ENCODE measurements at places on chromosomes 1 and 21. TPM values are rescaled to one million over a fixed set of nuclear protein-coding genes. Genes with fewer than 3 reads are reported as not detected.

DNA sequence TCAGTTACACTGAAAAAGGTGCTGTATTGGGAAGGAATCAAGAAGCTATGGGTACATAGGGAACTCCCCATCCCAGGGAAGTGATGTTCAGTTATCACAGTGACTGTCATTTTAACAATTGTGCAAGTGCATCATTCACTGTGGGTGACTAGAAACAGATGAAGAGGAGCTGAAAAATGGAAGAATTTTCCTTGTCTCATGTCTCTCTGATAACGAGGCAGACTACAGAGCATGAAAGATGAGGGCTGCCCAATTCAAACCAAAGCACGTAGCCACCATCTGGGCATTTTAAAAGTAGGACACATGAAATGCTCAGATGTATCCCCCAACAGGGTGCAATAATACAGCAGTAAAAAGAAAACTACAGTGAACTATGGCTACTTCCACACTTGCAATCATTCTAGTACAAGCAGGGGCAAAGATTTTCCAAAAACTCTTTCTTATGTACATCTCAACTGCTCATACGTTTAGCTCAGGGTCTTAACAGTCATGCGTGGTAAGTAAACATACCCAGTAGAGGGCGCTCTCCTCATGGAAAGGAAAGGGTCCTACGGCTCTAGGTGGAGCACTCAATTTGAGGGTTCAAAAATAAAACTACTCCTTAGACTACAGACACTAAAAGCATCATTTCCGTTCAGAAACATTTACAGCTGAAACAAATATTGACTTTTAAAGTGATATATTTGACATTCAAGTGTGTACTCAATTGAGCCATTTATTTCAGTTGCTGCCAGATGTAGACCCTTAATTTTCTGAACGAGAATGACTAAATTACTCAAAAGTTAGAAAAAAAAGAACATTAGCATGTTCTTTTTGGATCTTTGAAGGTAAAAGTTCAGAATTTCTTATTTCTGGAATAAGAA lies 143.2 kb downstream of the KCTD3 start:
- no peak overlapping the region for H3K4me3 ChIP-seq
- no peaks in the 10 kb centered on the region for H3K27me3 ChIP-seq
- peak; percentile 22 for DNase-seq
- H3K27ac ChIP-seq = no peak overlapping the region
- H3K4me1 ChIP-seq = no peaks in the 10 kb centered on the region

DNA sequence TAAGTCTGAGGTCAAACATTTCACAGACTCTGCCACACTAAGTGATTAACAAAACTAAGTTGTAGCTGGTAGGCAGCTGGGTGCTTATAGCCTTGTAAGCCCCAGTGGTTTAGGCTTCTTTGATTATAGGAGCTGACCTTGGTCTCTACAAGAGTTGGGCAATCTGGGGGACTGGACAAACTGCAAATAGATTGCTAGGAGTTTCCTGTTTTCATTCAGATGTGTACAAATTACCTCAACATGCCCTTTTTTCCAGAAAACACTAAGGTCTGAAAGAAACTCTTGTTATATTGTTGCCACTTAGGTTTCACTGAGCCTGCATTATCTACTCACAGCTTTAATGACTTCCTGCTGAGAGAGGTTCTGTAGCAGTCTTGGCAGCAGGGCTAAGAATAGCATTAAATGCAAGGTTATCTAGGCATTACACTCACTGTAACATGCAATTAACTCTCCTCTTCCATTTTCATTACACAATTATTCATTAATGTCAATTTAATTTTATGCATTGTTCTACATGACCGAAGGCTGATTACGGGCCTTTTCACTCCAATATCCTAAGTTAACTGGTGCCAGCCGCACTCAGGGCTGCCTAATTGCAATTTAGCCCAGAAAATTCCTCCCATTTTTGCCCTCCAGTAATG lies 314.0 kb downstream of the LMO4 start:
- no peak for DNase-seq
- H3K4me1 ChIP-seq = no peaks in the 10 kb centered on the region
- H3K4me3 ChIP-seq = no peak overlapping the region
- H3K27ac ChIP-seq = no peak overlapping the region

GRCh38 chr1:30275926-30276764 lies 447.2 kb downstream of the MATN1 start:
- no peaks in the 10 kb centered on the region for H3K36me3 ChIP-seq
- peak; percentile 3 for DNase-seq
- no peak overlapping the region for H3K4me3 ChIP-seq
- H3K27me3 ChIP-seq = no peaks in the 10 kb centered on the region

GRCh38 chr1:16217061-16217785 lies 4.8 kb upstream of the ARHGEF19 start:
- H3K27ac ChIP-seq = peak overlapping the region; percentile 82
- peak overlapping the region; percentile 39 for H3K4me3 ChIP-seq
- no peaks in the 10 kb centered on the region for H3K27me3 ChIP-seq
- peak; percentile 99 for DNase-seq
- H3K4me1 ChIP-seq = peaks cover 6% of the 10 kb centered on the region

DNA sequence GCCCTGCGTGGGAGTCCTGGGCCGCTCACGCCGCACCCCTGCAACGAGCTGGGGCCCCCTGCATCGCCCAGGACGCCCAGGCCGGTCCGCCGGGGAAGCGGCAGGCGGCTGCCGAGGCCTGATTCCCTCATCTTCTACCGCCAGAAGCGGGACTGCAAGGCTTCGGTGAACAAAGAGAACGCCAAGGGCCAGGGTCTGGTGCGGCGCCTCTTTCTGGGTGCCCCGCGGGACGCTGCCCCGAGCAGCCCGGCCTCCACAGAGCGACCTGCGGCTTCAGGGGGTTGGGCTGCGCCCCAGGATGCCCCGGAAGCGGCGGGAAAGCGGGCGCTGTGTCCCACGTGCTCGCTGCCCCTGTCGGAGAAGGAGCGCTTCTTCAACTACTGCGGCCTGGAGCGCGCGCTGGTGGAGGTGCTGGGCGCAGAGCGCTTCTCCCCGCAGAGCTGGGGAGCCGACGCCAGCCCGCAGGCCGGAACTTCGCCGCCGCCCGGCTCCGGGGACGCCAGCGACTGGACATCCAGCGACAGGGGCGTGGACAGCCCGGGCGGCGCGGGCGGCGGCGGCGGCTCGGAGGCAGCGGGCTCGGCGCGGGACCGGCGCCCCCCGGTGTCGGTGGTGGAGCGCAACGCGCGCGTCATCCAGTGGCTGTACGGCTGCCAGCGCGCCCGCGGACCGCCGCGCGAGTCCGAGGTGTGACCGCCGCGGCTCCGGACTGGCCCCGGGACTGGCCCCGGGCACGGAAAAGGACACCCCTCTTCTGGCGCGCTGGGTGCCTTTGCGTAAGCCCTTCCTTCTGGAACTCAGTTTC lies 2.7 kb downstream of the FAM110D start:
- H3K36me3 ChIP-seq = no peaks in the 10 kb centered on the region
- H3K27ac ChIP-seq = no peak overlapping the region
- peak overlapping the region; percentile 36 for H3K4me3 ChIP-seq

DNA sequence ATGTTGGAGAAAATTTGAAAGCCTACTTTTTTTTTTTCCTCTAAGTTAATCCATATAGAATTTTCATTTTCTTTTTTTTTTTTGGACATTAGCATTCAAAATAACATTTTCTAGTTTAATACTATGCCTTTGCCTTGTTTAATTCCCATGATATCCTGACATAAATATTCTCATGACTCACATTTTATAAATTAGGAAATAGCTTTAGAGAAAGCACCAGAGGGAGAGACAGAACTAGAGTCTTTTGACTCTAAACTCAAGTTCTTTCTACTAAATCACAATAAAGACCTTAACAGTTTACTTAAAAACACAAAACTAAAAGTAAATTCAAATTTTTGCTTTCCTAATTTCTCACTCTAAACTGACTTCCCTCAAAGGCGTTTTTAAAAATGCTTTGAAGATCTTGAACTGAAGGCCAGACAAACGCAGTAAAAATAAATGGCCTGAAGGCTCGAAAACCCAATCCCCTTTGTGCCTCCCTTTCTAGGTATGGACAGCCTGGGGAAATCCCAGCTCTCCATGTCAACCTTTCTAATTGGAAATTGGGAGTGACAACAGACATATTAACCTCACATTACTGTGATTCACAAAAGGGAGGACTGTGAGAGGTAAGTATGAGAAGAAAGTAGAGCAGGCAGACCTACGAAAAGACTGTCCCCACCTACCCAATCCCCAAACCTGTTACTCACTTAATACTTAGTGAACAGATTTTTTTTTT lies 104.6 kb downstream of the ENAH start:
- no peaks in the 10 kb centered on the region for H3K27me3 ChIP-seq
- H3K27ac ChIP-seq = no peak overlapping the region
- H3K4me3 ChIP-seq = no peak overlapping the region
- peaks cover 8% of the 10 kb centered on the region for H3K4me1 ChIP-seq
- H3K36me3 ChIP-seq = no peaks in the 10 kb centered on the region
- DNase-seq = no peak

DNA sequence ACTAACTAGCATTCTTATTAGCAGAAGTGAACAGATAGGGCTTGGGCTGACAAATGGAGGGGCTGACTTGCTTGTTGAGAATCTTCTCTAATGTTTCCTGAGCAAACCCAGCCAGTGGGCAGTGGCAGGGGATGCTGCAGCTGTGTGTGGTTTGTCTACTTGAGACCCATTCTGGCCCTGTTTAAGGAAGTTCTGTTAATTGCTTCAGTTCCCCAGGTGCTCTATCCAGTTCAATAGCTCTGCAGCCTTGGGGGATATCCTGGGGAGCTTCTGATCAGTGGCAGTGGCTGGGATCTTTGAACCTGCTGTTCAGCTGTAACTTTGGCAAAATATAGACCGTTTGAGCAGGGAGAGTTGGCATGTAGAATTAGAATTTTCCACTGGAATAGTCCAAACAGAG lies 137.4 kb downstream of the ZNF326 start:
- H3K27me3 ChIP-seq = no peaks in the 10 kb centered on the region
- H3K27ac ChIP-seq = no peak overlapping the region
- H3K4me1 ChIP-seq = no peaks in the 10 kb centered on the region
- H3K36me3 ChIP-seq = no peaks in the 10 kb centered on the region

DNA sequence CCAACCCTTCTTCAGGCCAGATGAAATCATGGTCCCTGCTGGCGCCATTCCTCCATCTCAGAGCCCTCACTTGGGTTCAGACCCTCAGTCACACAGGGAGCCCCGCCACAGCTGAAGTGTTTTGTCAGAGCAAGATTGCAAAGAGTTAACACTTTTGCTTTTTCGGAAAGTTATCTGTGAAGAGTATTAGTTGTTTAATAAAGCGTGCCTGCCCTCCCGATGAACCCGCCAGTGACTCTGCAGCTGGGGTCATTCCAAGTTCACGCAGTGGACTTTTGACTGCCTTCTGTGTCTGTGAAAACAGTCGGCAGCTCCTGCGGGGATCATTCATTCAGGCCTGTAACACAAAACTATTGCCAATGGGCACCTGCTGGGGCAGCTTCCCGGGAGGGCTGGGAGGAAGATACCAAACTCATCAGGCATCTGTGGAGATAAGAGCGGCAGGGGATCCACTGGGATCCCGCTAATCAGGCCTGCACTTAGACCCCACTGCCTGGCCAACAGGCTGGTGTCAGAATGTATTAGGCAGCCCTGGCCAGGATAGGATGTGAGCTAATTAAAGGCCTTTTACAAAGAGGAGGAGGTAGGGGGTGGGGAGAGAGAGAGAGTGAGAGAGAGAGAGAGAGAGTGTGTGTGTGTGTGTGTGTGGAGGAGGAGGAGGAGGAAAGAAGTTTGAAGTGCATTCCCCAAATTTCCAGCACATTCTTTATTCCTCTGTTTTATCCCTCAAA lies 184.5 kb downstream of the DHRS3 start:
- peaks cover 7% of the 10 kb centered on the region for H3K4me1 ChIP-seq
- no peak overlapping the region for H3K4me3 ChIP-seq
- H3K27me3 ChIP-seq = no peaks in the 10 kb centered on the region
- H3K27ac ChIP-seq = no peak overlapping the region
- peak; percentile 52 for DNase-seq
- no peaks in the 10 kb centered on the region for H3K36me3 ChIP-seq

DNA sequence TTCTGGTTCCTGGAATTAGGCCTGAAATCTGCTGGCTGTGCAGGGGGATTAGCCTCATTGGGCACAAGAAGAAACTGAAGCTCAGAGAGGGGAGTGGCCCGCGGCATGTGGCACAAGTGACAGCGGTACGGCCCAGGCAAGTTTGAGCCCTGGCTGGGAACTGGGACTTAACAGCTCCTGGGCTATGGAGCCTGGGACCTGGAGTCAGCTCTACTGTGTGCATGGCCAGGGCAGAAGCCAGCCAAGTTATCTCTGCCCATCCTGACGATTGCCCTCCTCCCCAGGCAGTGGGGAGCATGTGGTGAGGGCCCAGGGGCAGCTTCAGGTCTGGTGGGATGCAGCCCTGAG lies 61.3 kb downstream of the ALPL start:
- no peaks in the 10 kb centered on the region for H3K27me3 ChIP-seq
- H3K4me3 ChIP-seq = no peak overlapping the region
- DNase-seq = no peak
- H3K4me1 ChIP-seq = peaks cover 3% of the 10 kb centered on the region
- no peaks in the 10 kb centered on the region for H3K36me3 ChIP-seq

DNA sequence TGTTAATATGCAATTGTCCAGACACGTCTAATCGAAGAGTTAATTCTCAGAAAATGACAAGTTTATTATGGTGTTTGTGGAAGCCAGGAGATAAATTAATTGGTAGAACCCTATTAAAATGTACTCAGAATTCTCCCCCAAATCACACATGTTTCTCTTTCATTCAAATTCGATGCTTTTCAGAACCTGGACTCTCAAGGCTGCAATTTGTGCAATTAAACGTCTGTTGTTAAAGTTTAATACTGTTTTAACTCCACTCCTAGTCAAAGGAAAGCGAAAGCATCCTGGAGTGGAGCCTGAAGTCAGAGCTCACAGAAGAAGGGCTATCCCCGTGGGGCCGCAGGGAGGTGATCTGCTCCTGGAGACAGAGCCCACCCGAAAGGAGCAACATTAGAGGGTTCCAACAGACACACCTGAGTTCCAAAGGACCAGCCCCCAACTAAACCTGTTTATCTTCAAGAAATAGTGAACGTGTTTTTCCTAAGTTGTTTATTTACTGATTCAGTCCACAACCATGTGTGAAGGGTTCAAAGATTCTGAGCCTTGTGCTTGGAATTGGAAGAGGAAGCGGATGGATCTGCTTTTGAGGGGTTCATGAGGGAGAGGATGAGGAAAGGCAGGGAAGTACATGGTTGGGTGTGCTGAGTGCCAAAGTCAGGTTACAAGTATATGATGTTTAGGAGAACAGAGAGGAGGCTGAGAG lies 68.0 kb upstream of the AKT3 start:
- H3K36me3 ChIP-seq = no peaks in the 10 kb centered on the region
- H3K27me3 ChIP-seq = peaks cover 4% of the 10 kb centered on the region
- no peak overlapping the region for H3K27ac ChIP-seq
- peak overlapping the region; percentile 34 for H3K4me3 ChIP-seq

DNA sequence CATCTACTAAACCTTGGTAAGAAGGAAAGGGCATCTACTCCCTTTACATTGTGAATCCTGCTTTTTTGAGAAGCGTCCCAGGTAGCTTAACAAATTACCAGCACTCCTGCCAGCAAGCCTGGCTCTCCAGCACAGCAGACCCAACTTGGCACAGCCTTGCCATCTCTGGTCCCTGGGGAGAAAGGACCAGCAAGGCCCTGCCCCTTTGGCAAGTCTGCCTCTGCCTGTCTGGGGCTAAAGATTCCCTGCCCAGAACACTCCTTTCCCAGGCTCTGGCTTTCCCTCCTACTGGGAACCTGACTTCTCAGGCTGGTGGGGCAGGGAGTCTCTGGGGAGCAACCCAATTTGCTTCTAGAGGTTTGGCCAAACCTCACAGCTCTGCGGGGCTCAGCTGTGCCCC lies 68.5 kb downstream of the ATP2B4 start:
- no peaks in the 10 kb centered on the region for H3K36me3 ChIP-seq
- no peak for DNase-seq
- H3K4me1 ChIP-seq = peaks cover 6% of the 10 kb centered on the region
- H3K4me3 ChIP-seq = no peak overlapping the region
- no peaks in the 10 kb centered on the region for H3K27me3 ChIP-seq

The USP21 gene
- 29.0 TPM for total RNA-seq

The FAM72B gene
- 6.5 TPM for total RNA-seq

The IPO13 gene
- total RNA-seq = 17.3 TPM

The FH gene
- 138 TPM for total RNA-seq

The FCRL6 gene
- total RNA-seq = not detected

The C1orf216 gene
- total RNA-seq = 2.9 TPM

The KRTAP11-1 gene
- not detected for total RNA-seq
